ENCODE measurements at places on chromosomes 3 and 15.

GRCh38 chr15:99090938-99091337 lies 13.9 kb upstream of the SYNM start:
- no peak for DNase-seq

DNA sequence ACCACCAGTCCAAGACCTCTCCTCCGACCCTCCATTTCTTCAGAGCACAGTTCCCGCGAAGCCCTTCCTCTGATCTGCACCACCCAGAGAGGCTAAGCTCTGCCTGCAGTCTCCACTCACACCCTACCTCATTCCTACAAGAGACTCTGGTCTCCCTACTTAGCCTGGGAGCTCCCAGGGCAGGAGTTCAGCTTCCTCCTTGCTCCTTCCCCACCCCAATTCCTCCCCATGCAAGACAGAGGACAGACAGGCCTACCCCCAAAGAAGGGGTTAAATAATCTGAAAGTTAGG lies 12.6 kb upstream of the VIPR1 start:
- no peak for DNase-seq

DNA sequence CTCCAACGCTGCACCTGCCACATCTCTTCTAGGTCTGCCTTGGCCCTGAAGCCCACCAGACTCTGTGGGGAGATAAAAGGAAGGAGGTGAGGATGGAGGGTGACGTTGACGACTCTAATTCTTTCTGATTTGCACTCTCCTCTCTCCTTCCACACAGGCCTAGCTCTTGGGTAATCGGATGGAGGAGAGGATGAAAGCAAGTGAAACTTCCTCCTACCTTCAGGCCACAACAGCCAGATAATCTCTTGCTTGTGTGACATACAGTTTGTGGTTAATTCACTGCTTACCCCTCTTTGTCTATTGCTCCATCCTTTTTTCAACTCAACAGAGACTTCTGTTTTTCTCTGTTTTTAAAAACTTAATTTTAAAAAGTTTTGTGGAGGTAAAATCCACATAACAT lies 208.1 kb downstream of the SV2B start:
- no peak for DNase-seq

DNA sequence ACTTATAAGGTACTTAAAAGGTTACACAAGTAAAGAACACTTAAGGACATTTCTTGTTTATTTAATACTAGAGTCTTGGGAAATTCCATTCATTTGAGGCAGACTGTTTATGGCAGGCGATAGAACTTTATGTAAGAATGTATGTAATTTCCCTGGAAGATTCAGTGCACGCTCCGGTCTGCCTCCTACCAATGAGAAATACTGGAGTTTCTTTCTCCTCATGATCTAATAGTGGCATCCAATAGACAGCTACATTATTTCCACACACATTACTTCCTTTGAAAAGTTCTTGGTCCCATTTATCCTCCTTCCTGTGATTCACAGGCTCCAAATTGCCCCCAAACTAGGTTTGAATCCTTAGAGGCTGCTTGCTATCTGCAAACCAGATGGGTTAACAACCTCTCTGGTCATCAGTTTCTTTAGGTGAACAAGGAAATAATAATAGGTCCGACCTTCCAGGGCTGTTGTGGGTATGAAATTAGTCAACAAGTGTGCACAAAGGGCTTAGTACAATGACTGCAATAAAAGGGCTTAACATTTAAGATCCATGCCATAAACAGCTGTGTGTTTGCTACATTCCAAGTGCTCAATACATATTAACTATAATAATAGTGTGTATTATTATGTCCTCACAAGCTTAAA lies 30.7 kb downstream of the EIF4E3 start:
- no peak for DNase-seq

GRCh38 chr3:133188996-133189395 lies 150.8 kb downstream of the TMEM108 start:
- DNase-seq = no peak

DNA sequence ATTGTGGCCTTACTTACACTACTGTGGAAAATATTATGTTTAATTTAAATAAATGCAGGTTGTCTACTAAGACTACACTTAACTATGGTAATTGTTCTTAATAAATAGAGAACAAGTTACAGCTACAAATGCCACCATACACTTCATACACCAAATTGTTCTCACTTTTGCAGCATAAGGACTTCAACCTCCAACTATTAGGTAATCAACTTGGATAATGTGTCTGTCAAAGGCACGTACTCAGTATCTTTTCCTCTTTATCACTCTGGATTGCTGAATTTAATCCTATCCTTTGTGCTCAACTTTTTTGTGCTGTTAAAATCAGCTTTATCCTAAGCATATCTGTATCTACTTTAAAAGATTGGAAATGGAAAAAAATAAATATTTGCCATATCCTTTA lies 41.6 kb upstream of the TMEM87A start:
- DNase-seq = no peak

GRCh38 chr3:127961963-127962362 lies 46.9 kb downstream of the KBTBD12 start:
- DNase-seq = no peak

- DNase-seq = no peak
Observed at GRCh38 chr3:178459038-178459410, 77.2 kb upstream of the KCNMB2 start.

- no peak for DNase-seq
Observed at GRCh38 chr15:95567686-95568085, 762.8 kb upstream of the NR2F2 start.

DNA sequence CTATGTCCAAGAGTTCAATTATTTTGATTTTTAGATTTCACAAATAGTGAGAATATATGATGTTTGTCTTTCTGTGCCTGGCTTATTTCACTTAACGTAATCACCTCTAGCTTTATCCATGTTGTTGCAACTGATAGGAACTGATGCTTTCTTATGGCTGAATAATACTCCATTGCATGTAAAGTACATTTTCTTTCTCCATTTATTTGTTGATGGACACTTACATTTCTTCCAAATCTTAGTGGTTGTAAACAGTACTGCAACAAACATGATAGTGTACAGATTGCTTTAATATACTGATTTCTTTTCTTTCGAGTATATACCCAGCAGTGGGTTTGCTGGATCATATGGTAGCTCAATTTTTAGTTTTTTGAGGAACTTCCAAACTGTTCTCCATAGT lies 600.6 kb upstream of the SEMA6D start:
- DNase-seq = no peak

- DNase-seq = no peak
Observed at GRCh38 chr15:59271595-59272201, 65.1 kb downstream of the LDHAL6B start.

DNA sequence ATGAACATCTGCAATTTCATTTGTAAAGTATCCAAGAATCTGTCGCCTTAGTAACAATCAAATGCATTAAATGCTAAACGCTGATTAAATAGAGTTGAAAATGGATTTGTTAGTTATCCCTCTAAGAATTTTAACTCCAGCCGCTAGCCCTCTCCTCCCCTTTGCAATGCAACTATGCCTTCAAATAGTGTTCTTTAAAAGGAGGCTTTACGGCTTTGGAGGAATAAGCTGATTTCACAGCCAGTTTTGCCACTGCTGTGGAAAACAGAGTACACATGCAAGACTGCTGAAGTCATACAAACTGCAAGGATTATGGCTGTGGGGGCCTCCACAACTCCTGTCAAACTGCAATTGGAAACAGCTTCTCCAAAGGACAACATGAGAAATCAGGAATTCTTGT lies 89.2 kb downstream of the CERS3 start:
- DNase-seq = no peak

DNA sequence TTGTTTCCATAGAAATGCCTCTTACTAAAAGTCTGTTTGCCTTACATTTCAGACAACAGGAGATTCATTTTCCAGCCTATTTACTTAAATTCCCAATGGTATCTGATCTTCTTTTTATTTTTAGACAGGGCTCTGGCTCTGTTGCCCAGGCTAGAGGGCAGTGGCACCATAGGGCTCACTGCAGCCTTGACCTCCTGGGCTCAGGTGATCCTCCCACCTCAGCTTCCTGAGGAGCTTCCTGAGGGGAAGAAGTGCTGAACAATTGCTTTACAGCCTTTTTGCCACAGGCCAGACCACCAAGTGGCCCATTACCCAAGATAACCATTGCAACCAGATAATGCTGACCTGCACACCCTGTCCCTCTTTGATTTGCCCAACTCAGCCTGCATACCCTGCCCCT lies 126.3 kb downstream of the PLCH1 start:
- DNase-seq = no peak

Data from stimulated activated naive CD8-positive, alpha-beta T cell treated with anti-CD3 and anti-CD28 coated beads, Interleukin-15, Interleukin-2, amounts not matched to agents 100 U/mL and 50 U/mL, for 24 hours (primary cell).